ENCODE measurements at places on chromosomes 2 and 18.

GRCh38 chr2:128490881-128491691 is 172.4 kb upstream of the HS6ST1 start:
- no peak for DNase-seq

GRCh38 chr2:138249207-138249606 is 252.4 kb upstream of the SPOPL start:
- no peak for DNase-seq

- DNase-seq, result no peak
Measured at GRCh38 chr18:11136241-11136640, 13.1 kb downstream of the PIEZO2 start.

DNA sequence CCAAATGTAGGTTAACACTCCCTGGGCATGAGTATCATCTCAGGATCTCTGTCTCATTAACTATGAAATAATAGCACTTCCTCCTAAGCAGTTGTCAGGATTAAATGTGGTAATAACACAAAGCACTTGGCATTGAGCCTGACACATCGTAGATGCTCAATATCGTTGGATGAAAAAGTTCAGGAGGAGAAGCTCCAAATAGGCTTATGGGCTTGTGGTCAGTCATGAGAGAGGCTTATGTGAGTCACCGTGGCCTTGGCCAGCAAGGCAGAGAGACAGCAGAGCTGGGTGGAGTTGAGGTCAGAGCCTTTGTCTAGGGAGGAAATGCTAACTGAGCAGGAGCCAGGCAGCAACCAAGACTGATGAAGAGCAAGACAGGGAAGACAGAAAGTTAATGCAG is 68.3 kb upstream of the PPM1B start:
- DNase-seq, result no peak

GRCh38 chr2:71151620-71152019 is 21.2 kb downstream of the MPHOSPH10 start:
- no peak for DNase-seq

DNA sequence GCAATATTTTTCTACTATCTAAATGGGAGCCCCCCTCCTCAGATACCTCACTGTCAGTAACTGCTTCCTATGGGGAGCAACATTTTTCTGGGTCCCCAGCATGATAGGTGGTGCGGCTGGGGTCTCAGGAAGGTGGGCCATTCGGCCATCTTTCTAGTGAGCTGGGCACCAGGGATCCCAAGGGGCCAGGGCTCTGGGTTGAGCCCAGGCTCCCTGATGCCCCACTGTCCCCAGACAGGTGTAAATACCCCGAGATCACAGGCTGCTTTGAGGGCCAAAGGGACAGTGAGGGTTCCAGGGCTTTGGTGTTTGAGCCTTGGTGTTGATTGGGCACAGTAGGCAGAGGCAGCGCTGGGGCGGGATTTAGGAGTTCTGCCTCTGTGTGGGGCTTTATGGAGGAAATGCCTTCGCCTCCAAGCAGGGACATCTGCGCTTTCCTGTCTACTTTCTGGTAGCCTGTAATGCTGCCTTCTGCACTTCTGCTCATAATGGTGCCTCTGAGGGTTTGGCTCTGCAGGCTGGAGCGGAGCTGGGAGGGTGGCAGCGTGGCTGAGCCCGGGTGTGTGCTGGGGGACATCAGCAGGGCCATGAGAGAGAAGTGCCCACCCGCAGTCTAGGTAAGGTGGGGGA is 5.3 kb downstream of the ITM2C start:
- no peak for DNase-seq

GRCh38 chr18:57544936-57545660 is 41.4 kb downstream of the FECH start:
- no peak for DNase-seq

DNA sequence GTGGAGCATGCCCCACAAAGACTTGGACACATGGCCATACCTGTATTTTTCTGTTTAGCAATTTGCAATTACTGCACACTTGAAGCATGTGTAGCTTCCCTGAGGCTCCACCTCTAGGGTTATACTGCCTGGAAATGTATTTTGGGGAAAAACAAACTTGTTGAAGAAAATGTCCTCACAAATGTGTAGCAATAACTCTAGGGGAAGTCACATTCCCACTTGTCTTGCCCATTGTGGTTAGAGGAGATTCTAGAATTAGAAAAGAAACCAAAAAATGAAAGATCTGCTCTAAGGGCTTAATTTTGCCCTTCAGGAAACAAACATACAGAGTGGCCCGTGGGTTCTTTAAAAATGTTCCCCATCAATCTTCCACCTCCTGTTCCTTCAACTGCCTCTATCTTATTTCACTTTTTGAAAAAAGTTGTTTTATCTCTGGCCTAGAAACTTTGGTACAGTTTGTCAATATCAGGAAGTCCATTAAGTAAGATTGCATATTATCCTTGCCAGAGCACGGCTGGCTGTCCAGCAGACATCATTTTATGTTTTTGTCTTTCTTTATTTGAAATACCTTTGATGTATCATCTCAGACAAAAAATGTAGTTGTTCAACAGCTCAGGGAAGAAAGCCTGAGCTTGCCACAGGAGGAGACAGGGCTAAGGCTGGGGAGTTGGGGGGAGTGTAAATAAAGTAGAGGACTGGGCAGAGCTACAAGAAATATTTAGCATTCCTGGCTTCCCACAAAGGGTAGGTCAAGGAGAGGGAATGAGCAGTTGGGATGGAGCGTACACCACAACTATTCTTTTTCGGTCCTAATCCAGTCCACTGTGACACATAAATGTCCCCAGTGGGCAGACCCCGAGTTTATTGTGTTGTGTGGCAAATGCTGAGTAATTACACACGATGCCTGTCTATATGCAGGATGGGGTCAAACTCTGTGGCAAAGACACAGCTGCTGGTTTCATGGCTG is 96.8 kb upstream of the CDC42EP3 start:
- DNase-seq, result no peak

DNA sequence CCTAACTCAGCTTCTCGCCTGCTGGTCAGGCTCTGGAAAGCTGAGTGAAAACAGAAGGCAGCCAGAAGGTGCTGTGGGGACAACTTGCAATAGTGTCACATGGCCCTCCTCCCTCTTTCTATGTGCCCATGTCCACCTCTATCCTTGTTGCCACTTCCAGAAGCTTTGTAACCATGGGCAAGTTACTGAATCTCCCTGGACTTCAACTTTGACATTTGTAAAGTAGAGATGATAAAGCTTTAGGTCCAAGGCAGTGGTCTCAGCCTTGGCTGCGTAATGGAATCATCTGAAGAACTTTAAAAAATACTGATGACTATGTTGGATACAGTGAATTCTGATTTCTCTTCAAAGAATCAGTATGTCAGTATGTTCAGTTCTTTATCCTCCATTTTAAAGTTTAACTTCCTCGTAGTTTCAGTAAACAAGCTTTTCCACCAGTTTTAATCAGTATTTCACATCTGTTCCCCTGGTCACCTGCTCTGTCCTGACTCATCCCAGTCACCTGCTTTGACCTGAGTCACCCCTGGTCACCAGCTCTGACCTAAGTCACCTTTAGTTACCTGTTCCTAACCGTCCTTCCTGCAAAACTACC is 245.2 kb upstream of the STON1 start:
- no peak for DNase-seq

DNA sequence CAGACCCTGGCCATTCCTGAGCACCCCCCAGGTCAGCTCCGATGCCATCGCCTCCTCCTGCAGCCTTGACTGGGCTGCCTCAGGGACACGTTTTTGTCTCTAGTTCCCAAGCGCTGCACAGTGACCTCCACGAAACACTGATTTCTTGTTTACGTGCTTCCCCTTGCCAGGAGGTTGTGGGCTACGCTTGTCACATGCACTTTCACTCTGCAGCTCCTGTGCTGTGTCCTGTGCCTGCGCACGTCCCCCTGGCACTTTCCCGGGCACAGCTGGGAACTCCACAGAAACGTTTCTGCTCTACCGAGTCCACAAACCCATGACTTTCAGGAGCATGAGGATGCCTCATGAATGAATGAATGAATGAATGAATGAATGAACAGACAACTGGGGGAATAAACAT is 160.6 kb downstream of the LAMA1 start:
- no peak for DNase-seq

- peak; percentile 75 for DNase-seq
Measured at GRCh38 chr2:65432227-65433190, at the start of gene SPRED2. Gene SPRED2, minus strand, starts transcription at chr2:65432599. Its CDS starts 612 bp downstream, at chr2:65431987.

DNA sequence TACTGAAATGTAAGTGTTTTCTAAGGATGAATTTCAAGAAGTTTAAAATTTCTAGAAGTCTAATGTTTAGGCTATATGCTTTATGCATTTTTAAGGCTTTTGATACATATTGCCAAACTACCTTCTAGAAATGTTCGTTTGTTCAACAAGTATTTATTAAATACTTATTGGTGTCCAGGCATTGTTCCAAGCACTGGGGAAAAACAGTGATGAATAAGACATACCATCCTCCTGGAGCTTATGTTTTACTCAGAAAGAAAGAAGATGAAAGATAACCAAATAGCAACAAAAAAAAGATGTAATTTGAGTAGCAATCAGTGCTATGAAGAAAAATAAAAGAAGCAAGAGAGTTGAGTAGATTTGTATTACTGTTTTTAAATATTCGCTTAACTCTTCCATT is 692.9 kb downstream of the SLC4A3 start:
- DNase-seq, result no peak

DNA sequence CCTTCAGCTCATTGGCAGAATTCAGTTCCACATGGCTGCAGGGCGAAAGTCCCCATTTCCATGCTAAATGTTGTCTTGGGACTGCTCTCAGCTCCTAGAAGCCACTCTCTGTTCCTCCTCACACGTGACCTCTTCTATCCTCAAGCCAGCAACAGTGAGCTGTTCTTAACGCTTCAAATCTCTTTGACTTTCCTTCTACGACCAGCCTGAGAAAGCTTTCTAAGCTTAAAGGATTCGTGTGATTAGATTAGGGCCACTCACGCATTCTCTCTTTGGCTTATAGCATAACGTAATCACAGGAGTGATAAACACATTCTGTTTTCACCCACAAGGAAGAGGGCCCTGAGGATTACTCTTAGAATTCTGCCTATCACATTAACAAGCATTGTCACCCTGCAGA is 29.8 kb upstream of the LAMA1 start:
- no peak for DNase-seq

GRCh38 chr2:63738019-63738418 is 103.7 kb upstream of the UGP2 start:
- DNase-seq, result no peak

- DNase-seq, result no peak
Measured at GRCh38 chr2:71530211-71530610, 76.8 kb downstream of the DYSF start.

DNA sequence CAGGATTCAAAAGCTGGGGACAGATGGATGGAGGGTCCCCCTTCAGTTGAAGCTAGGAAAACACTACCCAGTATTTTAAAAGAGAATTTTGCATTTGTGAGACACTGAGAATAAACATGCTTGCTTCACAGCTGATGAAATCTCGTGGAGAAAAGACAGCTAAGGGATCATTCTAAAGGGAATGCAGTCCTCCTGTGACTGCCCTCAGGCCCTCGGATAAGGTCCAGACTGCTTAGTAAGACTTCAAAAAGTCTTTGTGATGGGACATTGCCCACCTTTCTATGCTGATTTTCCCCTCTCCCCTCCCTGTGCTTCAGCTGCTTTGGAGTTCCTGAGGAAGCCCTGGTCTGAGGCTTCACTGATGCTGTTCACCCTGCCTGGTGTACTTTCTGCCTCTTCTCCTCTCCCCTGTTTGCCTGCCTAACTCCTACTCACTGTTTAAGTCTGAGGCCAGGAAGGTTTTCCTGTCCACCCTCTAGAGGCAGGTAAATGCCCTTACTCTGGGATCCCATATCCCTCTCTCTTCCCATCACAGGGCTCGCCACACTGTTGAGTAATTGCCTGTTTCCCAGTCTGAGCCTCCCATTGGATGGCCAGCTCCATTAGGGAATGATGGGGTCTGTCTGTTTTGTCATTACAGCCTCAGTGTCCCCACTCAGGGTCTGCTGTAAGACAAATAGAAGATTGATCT is 26.6 kb downstream of the POLE4 start:
- DNase-seq, result no peak

DNA sequence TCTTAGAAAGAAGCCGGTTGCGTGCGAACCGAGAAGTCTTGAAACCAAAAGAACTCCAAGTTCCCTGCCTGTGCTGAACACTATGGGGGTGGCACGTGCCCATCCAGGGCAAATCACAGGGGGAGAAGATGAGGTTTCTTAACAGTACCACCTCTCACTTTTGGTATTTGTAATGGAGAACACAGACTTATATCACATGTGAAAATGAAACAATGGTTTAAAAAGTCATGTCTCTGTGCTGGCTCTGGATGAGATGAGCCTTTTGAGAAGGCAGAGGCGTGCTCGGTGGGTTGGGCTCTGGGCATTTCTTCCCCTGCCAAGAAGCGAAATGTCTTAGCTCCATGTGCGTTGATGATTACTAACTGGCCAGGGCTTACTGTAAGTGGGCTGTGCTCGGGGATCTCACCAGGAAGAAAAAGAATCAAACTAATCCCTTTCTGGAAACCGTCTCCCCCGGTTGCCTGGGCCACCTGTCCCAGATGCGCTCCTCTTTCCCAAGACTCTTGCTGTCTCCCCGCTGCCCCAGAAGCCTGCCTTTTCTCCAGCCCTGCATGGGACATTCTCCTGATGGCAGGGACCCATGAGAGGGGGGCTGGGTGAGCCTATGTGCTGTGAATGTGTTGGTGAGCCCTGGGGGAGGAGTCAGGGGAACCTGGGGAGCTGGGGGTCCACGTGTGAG is 252.9 kb downstream of the PRKCE start:
- no peak for DNase-seq

- DNase-seq, result no peak
Measured at GRCh38 chr18:76823161-76823538, 793 bp downstream of the ZNF236 start.

- no peak for DNase-seq
Measured at GRCh38 chr2:68789603-68790002, 55.0 kb downstream of the ARHGAP25 start.

- no peak for DNase-seq
Measured at GRCh38 chr2:134020608-134021007, 233.3 kb upstream of the MGAT5 start.

GRCh38 chr2:3277050-3277747 is 100.4 kb downstream of the EIPR1 start:
- no peak for DNase-seq

DNA sequence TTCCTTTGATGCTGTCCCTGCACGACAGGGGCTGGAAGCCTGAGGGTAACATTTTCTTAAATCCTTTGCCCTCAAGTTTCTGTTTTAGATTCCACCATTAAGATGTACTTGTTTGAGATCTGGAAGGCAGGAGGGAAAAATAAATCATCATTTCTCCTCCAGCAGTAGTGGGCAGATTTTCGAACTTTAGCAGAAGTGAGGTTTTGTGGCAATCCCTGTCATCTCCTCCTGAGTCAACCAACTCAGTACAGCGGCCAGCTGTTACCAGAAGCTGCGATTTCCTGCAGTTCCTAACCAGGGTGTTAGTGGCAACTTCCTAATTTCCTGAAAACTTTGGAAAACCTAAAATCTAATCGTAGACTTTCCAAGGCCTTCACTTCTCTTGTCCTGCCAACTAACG is 517.2 kb upstream of the ACVR2A start:
- no peak for DNase-seq

- DNase-seq, result no peak
Measured at GRCh38 chr2:104938231-104938941, 84.5 kb downstream of the POU3F3 start.

DNA sequence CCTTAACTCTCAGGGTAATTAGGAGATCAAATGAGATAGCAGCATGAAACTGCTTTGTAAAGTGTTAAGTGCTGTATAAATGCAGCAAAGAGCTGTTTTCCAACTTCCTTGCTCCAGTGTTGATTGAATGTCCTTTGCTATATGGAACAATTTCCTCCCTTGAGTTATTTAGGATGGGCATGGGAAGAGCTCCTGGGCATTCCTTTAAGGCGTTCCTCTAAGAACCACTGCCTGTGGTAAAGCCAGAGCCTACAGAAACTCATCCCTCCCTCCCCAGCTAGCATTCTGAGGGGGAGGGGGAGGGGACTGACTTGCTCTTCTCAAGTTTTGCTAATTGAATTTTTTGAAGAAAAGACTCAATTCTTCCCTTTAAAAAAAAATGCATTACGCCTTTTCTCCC is 1.4 kb downstream of the AKAIN1 start:
- DNase-seq, result no peak
